Ammon's horn (tissue), 1 donor: ENCODE measurements at places on chromosomes 7 and 10.

- DNase-seq = no peak
Observed at GRCh38 chr10:6563075-6563474, 17.0 kb downstream of the PRKCQ start.

DNA sequence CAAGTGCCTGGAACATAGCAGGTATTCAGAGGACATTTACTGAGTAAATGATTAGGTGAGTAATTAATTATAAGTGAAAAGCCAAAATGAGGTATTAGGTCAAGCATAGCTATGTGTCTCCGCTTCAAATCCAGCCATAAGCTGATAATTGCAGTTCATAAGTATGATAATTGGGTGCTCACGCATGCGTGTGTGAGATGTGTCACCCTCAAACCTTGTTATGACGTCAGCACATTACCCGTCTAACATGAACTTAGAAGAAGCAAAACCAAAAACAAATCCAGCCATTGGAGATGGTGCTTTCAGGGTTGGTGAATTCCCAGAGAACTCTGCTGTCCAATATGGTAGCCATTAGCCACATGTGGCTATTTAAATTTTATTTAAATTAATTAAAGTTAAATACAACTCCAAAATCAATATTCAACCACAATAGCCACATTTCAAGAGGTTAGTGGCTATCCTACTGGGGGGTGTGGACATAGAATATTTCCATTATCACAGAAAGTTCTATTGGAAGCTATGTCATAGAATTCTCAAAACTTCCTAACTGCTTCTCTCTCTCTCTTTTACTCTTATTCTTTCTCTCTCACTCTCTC, at the start of gene CPA5:
Gene CPA5, plus strand, starts transcription at position 546 of the 596 bp plus-strand sequence. CDS start 1,670 bp downstream, outside the sequence.
- DNase-seq = no peak

DNA sequence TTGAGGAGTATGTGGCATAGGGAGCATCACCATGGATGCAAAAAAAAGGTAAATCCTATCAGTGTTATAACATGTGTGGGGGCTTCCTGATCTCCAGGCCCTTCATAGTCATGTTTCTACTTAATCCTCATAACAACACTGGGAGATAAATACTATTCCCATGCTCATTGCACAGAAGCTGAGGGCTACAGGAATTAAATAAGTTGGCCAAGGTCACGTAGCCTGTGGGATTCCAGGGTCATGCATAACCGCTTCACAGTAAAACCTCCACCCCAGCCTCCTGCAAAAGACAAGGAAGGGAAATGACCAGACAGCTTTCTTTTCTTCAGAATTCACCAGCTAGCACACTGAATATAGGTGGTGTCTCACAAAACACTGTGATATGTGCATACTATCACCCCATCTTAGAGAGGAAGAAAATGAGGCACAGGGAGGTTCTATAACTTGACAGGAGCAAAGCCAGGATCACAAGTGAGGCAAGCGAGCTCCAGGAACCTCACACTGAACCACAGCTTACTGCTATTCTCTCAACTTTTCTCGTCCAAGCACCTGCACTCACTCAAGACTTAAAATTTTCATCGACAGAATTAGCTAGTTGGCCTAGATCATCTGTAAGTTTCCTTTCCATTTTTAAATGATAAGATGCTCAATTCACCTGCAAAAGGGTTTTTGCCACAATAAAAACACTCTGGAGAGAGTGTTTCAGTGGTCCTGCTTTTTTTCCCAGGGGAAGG, 13.4 kb downstream of the JAZF1 start:
- DNase-seq = no peak

DNA sequence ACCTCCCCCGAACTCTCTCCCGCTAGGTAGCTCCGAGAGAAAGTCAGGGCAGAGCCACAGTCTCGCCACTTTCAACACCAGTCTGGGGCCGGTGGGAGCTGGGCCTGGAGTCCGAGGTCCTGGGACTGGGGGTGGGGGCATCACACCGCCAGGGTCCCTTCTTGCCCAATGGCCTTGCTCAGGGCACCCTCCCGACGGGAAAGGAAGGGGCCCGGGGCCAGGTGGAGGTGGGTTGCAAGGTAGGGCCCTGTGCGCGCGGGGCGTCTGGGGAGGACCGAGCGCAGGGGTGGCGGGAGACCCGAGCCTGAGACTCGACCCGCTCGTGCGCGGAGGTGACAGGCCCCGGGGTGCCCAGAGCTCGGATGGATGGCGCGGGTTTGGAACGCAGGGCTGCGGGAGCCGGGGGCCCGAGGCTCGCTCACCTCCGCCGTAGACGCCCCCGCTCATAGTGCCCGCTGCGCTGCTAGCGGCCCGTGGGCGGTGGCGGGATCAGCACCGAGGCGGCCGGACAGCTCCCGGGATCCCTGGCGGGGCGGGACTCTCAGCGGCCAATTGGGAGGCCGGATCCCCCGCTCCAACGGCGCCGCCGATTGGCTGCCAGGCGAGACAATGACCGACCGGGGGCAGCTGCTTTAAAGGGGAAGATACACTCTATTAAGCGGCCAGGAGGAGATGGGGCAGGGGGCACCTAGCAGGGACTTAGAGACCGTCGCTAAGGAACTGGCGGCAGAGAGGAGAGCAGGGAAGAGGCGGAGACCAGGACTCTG, at the start of gene ACTL6B:
Gene ACTL6B, minus strand, starts transcription at position 541 of the 767 bp plus-strand sequence. Its CDS starts 94 bp downstream, at position 447.
- peak; percentile 73 for DNase-seq

DNA sequence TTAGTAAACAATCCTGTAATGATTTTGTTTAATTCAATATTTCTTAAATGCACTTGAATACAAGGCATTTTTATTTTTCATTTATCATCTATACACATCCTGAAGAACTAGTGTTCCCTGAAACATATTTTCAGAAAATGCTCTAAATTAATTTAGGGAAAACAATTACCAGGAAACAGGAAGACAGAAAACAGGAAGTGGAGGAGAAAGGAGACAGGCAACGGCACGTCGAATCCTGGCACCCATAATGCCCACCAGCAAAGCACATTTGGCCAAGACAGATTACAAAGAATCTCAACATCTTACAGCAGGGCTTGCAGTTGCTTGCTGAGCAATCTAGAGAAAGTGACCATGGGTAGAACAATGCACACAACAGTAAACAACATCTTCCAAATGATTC, 571.1 kb downstream of the GRID1 start:
- no peak for DNase-seq

DNA sequence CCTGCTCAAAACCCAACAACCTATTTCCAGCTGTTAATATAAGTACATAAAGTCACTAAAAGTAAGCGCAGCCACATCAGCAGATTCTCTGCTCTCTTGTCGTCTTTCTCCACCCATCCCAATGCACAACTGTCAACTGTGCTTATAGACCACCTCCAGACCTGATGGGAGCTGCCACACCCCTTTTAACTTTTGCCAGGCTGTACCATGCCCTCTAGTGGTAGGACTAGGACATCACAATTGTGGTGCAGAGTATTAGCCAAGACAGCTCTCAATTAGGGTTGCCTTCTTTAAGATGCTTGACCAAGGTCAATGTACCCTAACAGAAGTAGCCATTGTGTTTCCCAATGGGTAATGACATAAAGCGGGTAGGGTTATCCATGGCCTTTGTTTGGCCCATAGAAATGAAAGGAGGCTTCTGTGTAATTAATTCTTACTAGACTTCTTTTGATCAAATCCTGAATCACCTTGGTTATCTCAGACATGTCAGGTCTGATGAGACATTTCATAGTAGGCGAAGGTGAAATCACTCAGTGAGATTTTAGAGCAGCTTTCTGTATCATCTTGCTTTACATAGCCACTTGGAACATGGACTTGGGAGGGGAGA, 68.1 kb downstream of the SCRN1 start:
- DNase-seq = peak; percentile 69

DNA sequence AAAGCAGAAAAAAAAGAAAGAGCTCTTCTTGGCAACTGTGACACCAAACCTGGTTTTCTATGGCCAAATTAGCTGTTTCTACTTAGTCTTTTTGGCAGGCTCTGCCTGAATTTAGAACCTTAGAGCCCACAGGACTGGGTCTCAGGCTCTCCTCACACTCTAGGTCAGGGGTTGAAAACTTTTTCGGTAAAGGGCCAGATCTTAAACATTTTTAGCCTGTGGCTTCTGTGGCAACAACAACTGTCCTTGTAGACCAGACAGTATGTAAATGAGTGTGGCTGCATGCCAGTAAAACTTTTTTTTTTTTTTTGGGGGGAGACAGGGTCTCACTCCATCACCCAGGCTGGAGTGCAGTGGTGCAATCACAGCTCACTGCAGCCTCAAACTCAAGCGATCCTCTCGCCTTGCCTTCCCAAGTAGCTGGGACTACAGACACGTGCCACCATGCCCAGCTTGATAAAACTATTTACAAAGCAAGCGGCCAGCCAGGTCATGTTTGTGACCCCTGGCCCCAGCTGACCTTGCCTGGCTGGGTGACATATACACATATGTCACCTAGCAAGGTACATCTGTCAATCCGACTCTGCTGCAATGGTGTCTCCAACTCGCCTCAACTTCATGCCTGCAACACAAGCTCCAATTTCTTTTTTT, 17.4 kb downstream of the KPNA7 start:
- no peak for DNase-seq
